LHCN-M2 (cell line): ENCODE measurements at places on chromosomes 5 and 9. TPM values are rescaled to one million over a fixed set of nuclear protein-coding genes. Genes with fewer than 3 reads are reported as not detected.

The SMIM33 gene
- not detected in 2 replicates for total RNA-seq

The IL3 gene
- total RNA-seq, result not detected in 2 replicates

The MXD3 gene
- total RNA-seq, result 43.1 and 87.9 TPM in 2 replicates

The DOK3 gene
- total RNA-seq, result 7.0 and 14.8 TPM in 2 replicates

The SQSTM1 gene
- total RNA-seq, result 387 and 548 TPM in 2 replicates

The FNBP1 gene
- 11.5 and 16.8 TPM in 2 replicates for total RNA-seq

The IL13 gene
- total RNA-seq, result not detected in 2 replicates

The PCDHGA9 gene
- total RNA-seq, result 0.64 and 0.75 TPM in 2 replicates

The PCDHGA7 gene
- total RNA-seq, result 0.57 and 0.77 TPM in 2 replicates

The C5orf52 gene
- not detected in 2 replicates for total RNA-seq

The SLC24A2 gene
- total RNA-seq, result 0.06 TPM in 2 replicates
